CD4-positive, alpha-beta T cell treated with Interleukin-15 for 1 hour (primary cell): ENCODE measurements at places on chromosomes 5 and 9.

- no peak for DNase-seq
These were observed 10.6 kb downstream of the TAS2R1 start for GRCh38 chr5:9619331-9620092.

- no peak for DNase-seq
These were observed 919.6 kb upstream of the SEMA6A start for GRCh38 chr5:117494188-117494587.

DNA sequence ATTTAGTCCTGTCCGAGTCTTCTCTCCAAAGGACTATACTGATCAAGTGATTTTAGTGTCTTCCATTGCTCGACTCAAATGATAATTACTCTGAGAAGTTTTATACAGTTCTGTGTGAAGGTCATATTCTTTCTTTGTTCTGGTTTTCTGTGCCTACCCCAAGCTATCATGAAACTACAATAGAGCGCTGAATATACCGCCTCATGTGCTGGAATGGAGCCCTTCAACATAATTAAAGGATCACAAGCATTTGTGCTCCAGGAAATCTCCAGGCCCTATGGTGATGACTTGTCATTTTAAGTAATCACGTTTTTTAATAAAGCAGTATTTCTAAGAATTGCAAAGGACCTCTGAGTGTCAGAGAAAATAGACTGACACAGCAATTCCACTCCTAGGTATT, 10.9 kb upstream of the SLC31A2 start:
- DNase-seq, result no peak

DNA sequence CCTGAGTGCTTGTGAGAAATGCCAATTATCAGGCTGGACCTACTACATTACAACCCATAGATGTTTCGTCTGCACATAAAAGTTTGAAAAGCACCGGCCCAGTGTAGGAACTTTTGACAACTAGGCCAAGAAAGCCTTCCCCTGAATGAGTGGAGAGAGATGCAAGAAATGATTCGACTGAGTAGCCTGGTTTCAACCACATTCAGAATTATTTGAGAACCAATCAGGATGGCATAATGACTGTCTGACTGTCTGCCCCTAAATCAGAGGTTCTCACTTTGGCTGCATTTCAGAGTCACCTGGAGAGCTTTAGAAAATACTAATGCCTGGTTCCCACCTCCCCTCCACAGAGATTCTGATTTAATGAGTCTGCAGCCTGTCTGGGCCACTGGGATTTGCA, 61.1 kb downstream of the FRMD3 start:
- DNase-seq, result no peak

- DNase-seq, result no peak
These were observed 32.5 kb downstream of the GRAMD2B start for GRCh38 chr5:126455728-126456127.

- no peak for DNase-seq
These were observed 211.2 kb downstream of the NXNL2 start for GRCh38 chr9:88746029-88746742.

- no peak for DNase-seq
These were observed 77.6 kb downstream of the ADAMTS2 start for GRCh38 chr5:179267671-179268083.

DNA sequence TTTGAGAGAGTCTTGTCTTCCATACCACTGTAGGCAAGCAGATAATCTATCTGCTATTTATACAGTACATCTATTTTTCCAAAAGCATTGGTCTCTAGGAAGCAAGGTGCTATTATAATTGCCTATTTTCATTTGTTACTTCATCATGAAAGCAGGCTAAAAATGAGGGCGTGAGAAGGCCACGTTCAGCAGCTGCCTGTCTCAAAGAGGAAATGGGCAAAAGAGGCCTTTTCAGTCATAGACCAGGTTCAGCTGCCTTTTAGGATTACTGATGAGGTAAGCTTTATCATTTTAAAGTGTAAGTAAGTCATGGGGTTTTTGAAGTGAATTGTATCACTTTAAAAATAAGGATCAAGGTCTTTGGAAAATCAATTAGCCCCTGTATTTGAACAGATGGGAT, 1091.1 kb upstream of the DMAC1 start:
- DNase-seq, result no peak

DNA sequence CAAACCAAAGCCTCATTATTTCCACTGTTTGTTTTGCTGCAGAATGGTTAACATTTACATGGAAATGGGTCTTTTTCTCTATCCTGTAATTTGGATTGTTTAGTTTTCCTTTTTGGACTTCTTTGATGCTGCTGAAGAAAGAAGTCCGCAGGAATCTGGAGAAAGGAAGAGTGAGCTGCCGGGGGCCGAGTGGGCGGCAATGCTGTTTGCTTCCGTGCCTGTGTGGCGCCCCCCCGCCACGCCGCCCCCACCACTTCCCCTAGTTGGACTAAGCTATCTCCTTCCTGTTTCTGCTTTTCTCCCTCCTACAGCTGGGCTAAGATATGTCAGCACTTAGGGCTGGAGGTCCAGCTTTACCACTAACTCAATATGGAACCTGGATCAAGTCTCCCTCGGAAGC, 39.7 kb downstream of the ACTL7B start:
- DNase-seq, result no peak

DNA sequence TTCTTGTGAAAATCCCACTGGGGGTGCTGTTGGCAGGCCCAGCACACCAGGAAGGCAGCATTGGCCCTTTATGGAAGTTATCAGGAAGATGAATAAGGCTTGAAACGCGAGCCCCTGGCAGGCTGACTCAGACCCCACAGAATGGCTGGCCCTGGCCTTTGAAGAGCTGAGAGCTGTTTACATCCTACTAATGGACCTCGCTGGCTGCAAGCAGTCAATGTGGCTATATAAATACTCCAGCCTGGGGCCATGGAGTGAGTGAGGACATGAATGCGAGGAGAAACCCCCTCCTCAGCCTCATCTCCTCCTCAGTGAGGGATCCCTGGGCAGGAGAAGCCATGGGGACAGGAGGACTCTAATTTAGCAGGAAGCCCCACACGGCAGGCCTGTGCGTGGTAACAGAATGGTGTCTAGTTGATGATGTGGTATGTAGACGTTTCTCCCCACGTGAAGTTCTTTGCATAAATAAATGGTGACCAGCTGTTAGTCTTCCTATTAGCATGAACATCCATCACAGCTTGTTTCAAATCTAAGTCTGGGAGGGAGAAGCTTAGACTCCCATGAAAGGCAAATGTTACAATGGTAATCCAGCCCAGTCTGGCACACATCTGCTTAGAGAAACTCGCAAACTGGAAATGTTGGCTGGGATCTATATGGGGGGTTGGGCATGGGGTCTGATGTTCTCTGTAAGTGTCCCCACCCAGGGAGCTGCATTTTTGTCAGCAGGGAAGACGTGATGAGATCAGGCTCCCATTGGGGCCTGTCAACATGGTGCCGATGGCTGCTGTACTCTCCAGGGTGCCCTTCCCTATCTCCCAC, 175.1 kb upstream of the PITX1 start:
- DNase-seq, result no peak

DNA sequence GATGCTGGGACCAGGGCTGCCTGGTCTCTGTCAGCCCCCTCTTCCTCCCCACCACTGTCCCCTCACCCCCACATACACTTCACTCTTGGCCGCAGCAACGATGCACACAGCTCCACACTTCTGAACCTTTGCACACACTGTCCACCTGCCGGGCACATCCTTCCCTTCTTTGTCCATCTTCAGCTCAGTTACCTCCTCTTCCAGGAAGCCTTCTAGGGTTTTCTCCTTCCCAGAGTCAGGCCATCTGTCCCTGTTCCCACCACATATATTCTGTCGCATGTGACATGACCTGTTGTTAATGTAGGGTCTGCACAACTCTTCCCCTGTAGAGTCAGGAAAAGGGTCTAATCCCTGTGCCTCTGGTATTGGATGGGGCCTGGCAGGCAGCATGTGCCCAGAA, 38.6 kb upstream of the PHYKPL start:
- no peak for DNase-seq

GRCh38 chr5:59123595-59124561, 541.0 kb downstream of the RAB3C start:
- no peak for DNase-seq

- DNase-seq, result no peak
These were observed 60.0 kb upstream of the IRX1 start for GRCh38 chr5:3535414-3536211.

DNA sequence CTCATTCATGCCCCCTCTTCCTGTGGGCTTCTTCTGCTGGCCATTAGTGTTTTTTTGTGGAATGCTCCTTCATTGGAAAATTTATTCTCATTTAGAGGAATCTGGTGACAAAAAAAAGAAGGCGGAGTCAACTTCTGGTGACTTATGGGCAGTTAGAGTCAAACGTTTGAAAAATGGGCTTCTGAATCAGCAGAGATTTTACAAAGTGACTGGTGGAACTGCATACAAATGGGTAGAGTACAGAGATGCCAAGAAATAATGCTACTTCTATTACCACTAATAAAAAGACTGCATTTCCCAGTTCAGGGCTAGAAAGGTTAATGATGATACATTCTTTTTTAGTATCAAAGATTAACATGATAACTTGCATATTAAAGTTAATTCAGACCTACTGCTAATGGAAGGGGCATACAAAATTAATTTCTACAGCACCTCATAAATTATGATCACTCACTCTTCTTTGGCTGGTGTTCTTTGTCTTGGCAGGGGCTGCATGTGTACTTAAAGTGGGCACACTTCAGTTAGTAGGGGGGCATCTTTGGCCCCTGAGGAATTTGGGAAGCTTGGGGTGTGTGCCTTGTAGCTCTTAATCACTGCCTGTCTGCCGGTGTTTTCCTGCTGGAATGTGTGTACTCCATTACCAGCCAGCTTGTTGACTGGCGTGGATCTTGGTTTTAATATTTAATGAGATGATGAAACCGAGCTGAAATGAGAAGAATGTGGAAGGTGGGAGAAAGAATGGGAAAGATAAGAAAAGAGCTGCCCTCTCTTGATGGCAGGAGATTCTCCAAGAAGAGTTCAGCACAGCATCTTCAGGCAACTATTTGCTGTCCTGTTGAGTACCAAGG, 148.9 kb downstream of the DOCK2 start:
- DNase-seq, result no peak

DNA sequence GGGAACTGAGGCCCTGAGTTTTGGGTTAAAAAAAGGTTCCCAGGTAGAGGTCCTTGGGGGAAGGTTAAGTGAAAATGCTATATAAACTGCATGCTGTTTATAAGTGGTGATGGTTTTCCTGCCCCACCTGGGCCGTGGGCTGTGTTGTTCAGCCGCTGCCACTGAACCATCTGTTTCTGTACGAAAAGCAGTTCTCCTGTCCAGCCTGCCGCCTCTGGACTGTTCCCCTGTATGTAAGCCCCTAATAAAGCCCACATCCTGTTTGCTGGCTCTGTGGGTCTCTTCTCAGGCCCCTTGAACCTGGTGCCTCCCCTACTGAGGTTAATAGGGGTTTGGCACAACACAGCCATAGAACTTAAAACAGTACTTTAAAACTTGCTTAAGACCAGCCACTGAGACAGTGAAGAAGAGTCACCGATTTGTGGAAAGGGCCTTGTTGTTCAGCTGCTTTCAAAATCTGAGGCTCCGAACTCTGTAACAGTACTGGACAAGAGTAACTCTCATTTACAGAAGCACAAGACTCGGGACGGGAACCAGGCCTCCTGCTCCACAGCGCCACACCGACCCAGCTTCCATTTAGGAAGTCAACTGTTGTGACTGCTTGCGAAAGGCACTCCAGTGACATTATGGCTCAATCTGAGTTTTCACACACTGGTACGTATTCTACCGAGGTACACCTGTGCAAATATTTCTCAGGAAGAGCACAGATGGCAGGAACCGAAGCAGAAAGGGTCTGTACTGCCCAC, 192.5 kb downstream of the CDK5RAP2 start:
- no peak for DNase-seq

DNA sequence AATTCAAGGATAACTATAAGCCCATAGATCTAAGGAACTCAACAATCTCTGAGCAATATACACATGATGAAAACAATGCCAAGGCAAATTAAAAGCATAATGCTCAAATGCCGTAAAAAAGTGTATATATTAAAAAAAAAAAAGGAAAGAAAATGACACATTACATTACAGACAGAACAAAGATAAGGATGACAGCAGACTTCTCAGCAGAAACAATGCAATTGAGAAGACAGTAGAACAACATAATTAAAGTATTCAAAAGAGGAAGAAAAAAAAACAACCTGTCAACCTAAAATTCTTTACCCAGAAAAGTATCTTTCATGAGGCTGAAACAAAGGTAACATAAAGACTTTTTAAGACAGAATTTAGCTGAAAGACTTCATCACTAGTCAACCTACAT, 591.7 kb downstream of the ZNF608 start:
- DNase-seq, result no peak
